ENCODE measurements at places on chromosomes 5 and 9.

GRCh38 chr5:55625589-55625909, 86.6 kb downstream of the SLC38A9 start:
- no peak for DNase-seq

- peak; percentile 78 for DNase-seq
Observed at GRCh38 chr9:130128733-130129431, 43.3 kb upstream of the NCS1 start.

DNA sequence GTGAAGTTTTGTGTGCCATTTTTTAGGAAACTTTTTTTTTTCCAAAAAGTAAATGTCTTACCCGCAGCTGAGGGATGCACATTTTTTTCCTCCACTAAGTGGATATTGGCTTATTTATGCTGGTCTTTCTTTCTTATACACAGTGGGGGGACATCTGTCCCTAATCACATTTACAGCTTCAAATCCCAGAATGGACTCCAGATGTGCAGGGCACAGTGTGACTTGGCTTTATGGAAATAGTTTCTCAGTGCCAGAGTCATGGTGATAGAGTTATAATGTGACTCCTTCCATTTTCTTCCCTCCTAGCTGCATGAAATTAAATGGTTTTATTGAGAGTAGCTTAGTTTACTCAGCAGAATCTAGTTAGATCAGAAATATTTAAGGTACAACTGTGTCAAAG, 66.5 kb downstream of the SV2C start:
- no peak for DNase-seq

DNA sequence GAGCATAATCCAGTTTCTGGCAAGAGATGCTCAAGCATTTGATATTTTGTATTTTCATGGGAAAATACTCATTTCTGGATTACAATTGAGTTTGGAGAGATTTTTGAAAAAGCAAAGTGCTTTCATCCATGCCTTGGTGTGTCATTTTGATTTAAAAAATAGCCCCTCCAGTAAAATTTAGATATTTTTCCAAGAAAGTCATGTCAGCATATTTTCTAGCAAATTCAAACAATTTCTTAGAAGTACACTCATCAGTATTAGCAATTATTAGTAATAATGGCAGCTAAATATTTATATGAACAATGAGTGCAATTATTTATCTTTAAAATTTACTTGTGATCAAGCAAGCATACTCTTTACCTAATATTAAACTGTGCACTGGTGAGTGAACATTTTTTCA, 102.2 kb upstream of the TMEM161B start:
- DNase-seq: no peak

DNA sequence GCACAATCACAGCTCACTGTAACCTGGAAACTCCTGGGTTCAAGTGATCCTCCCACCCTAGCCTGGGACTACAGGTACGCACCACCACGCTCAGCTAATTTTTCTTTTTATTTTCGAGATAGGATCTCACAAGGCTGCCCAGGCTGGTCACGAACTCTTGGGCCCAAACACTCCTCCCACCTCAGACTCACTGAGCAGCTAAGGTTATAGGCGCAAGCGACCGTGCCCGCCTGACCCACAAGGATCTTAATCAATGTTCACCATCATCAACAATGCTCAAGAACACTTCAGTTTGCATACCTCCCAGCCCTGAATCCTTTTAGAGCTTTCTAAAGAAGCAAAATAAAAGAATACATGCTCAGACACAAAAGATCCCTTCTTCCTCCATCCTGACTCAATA, 13.2 kb downstream of the ETF1 start:
- no peak for DNase-seq

DNA sequence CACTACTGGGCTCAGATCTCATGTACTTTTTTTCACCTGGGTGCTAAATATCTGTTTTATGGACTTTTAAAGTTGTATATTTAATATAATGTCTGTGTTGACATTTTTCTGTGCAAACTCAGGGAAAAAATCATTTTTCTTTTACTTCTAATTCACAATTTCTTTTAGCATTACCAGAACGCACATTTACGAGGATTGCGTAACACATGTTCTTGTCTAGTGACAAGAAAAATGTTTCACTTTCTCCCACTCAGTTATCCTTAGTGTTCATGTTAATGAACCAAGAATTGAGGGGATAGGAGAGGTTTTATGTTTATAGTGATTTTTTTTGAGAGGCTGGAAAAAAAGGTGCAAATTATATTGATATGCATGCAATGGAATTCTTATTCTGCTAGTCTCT, 86.3 kb upstream of the PJA2 start:
- DNase-seq: no peak

DNA sequence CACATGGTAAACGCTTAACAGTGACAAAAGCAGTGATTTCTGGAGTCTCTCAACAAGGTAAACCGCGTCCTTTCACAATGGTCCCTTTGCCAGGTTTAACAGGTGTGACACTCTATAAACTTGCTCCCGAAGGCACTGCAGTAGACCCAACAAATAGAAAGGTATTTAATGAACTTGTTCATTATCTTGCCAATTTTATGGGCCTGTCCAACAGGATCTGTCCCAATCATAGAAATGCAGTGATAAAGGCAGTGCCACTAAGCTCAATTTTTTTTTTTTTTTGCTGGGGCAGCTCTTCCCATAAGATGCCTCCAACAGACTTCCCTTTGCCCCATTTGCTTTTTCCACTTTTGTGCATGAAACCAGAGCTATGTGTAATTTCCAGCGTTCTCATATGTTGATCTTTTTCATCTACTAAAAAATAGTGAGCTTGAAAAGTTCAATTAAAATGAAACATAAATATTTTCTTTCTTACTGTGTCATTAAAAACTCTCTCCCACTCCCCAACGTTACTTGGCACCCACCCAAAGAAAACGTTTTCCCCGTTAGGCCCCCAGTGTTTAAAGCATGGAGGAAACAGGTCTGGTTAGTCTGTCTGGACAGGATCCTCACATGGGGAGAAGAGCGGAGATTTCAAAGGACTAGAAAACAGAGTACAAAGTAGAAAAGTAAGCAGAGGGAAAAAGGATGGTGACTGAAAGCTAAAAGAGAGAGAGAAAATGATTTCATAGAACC, 80.9 kb upstream of the SPATA31D4 start:
- no peak for DNase-seq

DNA sequence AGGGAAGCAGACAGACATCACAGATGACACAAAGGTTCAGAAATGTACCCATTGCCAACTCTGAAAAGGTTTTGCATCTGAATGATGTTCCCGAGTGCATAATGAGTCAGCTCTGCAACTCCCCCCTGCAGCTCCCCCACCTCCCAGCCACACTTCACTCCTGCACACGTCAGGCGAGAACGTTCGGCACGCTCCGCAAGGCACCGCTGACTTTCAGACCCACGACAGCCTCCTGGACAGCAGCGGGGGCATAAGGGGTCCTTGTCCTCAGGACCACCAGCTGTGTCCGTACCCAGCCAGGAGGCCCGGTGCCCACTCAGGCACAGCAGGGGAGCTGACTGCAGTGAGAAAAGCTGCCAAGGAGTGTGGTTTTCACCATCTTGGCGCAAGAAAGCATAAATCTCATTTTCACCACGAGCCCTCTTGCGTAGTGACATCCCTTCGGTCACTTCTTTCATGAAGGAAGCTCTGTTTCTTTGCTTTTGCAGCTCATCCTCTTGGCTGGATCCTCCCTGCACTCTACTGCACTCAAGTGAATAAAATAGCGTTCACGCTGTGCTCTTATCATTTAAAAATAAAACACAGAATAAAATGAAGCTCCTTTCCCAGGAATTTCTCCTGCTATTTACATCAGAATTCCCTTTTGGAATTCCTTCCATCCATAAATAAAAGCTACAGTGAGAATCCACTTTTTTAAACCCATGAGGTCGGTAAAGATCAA, 9.9 kb downstream of the GFPT2 start:
- no peak for DNase-seq

GRCh38 chr9:126756238-126756637, 48.6 kb upstream of the ZBTB43 start:
- DNase-seq: no peak

GRCh38 chr5:130316971-130317680, 412.9 kb downstream of the CHSY3 start:
- no peak for DNase-seq

DNA sequence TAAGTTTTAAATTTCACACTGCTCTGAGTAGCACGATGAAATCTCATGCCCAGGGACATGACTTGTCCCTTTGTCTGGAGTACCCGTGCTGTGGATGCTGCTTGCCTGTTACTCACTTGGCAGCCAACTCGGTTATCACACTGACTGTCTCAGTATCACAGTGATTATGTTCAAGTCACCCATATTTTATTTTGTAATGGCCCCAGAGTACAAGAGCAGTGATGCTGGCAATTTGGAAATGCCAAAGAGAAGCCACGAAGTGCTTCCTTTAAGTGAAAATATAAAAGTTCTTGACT, 22.8 kb upstream of the SCGB3A2 start:
- no peak for DNase-seq

DNA sequence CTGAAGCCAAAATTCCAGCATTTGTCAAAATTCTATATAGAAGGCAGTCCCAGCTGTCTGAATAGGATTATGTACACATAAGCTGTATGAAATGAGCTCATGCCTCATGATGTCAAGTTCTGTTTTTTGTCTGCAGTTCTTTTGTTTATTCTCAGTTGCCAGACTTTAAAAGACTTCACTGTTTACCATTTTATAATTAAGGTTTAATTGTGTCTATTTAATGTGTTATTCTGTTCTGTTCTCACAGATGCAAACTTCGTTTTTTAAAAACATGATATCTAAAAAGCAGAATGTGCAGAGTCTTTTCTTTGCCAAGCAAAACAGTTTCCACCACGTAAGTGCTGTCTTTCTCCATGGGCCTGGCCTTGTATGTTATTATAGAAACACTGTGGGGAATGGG, 31.1 kb downstream of the ERAP1 start:
- no peak for DNase-seq

- no peak for DNase-seq
Observed at GRCh38 chr5:58043032-58043945, 416.6 kb downstream of the PLK2 start.

DNA sequence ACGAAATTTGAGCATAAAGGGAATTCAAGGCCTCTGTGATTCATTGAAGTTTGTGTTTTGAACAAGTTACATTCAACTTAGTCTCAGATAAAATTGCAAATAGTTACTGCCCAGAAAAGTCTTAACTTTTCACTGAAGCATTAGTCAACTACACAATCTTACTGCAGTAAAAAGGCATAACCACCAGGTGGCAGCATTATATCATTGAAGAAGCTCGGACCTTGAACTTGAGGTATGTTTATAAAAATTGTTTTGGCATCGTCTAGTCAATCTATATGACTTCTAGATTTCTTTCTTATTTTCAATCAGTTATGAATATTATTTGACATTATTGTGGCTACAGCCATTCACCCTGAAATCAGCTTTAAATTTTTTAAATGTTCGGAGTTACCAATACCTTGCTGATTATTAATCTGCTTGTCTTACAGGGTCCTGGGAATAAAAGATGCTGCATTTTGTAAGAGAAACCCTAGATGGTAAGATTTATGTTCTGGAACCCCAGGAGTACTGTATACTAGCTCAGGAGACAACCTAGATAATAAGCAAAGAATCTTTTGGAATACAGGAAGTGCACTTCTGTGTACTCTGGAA, 83.9 kb upstream of the GRAMD2B start:
- peak; percentile 29 for DNase-seq

All from activated CD4-positive, alpha-beta memory T cell treated with anti-CD3 and anti-CD28 coated beads for 36 hours (primary cell).